ENCODE measurements at places on chromosomes 16 and 17. TPM values are rescaled to one million over a fixed set of nuclear protein-coding genes. Genes with fewer than 3 reads are reported as not detected.

DNA sequence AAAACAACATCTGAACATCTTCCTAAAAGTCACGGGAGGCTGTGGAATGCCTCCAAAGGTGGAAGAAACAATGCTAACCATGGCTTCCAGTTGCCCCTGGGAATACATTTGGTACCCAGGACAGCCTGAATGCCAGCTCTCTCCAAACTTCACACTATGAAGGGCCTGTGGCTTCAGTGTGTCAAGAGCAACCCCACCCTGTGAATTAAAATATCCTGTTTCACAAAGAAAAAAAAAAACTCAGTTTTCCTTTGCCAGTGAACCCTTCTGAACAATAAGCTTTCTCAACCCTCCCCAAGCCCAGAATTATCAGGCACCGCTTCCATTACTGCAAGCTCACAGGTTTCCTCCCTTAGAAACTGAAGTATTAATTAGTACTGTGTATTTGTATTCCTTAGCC lies 69.8 kb downstream of the SLC39A11 start:
- ATAC-seq: no peak

GCGR gene
- total RNA-seq: 0.08 TPM

PLXDC1 gene
- 3.1 TPM for total RNA-seq

GRCh38 chr17:28726226-28726626 lies at the start of gene TLCD1:
Gene TLCD1, minus strand, starts transcription at chr17:28726233. Its CDS starts 136 bp downstream, at chr17:28726097.
- ATAC-seq: peak; percentile 27

PLD6 gene
- total RNA-seq: 0.44 TPM

DNA sequence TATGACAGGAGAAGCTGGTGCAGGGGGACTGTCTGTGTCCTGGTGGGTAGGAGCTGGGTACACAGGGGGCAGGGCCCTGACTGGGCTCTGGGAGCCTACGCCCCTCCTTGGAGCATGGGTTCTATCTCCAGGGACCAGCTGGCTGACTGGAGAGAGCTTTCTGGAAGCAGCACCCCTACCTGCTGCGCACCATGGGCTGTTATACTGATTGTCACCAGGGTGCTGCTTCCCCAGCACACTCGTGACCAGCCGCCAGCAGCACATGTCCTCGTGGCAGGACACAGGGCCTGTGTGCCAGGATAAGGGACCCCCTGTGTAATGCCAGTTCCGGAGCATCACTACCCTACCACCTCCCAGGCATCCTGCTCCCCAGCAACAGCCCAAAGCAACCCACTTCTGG lies 106.0 kb downstream of the AMFR start:
- ATAC-seq: no peak

- ATAC-seq: no peak
Measured at GRCh38 chr17:36899250-36900159, 37.8 kb upstream of the LHX1 start.

SRL gene
- total RNA-seq: 0.16 TPM

WFDC1 gene
- 1.1 TPM for total RNA-seq
